ENCODE measurements at places on chromosomes 2 and 18. TPM values are rescaled to one million over a fixed set of nuclear protein-coding genes. Genes with fewer than 3 reads are reported as not detected.

YPEL5 gene
- 133 TPM for total RNA-seq

DNA sequence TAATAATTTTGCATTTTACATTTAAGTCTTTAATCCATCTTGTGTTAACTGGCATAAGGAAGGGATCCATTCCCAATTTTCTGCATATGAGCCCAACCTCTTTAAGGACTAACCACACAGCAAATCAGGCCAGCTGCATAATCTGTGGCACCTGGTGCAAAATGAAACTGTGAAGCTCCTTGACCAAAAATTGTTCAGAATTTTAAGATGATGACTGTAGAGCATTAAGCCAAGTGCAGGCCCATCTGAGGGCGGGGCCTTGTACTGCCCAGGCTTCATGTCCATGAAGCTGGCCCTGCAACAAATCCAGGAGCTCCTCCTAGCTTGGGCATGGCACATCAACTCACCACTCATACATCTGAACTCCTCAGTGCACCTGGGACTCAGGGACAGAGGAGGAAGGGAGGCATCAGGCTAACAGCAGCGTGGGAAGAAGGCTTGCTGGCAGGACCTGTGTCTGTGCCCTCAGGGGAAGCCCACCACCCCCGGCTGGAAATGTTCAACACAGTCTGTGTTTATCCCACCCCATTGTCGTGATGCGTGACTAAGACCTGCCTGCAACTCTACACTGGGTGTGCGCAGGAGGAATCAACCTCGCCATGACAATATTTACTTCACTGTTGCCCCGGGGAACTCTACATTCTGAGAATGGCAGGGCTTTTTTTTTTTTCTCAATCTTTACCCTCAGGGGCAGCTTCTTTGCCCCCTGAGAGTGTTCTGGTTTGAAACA, 128.9 kb upstream of the SIX2 start:
- DNase-seq: no peak

- no peak for DNase-seq
Observed at GRCh38 chr18:11828786-11829432, 22.3 kb upstream of the CHMP1B start.

GRCh38 chr2:23756593-23757292, 170.2 kb downstream of the ATAD2B start:
- DNase-seq: no peak

TLX2 gene
- total RNA-seq: 0.12 TPM

HTR2B gene
- total RNA-seq: 0.14 TPM

- no peak for DNase-seq
Observed at GRCh38 chr2:105541189-105542050, 142.6 kb upstream of the FHL2 start.

DNA sequence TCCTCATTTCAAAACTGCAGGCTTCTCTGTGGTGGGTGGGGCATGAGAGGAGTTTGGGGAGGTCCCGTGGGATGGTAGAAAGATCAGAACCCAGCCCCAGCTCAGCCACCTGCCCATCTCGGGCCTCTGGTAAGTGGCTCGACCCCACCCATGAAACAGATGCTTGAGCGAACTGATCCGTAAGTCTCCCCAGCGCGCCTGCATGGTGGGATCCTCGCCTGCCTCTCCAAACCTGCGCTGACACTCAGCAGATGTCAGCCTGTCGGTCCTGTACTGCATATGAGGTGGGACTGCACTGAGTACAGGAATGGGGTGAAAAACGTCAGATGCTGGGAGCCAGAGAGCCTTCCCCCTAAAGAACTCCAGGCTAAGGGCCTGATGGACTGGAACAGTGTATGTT, 15.9 kb upstream of the RPL31 start:
- no peak for DNase-seq

GRCh38 chr2:96225016-96225533, 16.4 kb upstream of the STARD7 start:
- no peak for DNase-seq

DNA sequence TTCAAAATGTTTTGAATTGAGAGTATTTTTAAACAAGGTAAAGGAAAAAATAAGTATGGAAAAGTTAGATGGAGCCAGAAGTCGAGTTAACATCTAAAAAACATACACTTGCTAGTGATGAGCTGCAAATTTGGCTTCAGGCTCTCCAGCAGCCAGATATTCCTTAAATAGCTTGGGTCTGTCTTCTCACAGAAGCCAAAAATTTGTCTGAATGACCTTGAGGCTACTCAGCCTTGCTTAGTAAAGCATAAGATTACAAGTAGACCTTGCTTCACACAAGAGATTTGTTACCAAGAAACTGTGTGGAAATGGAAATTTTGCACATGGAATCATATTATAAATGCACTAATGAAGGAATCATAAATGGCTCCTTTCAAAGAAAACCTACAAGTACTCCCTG, 40.8 kb upstream of the GRB14 start:
- DNase-seq: no peak

CDCA7 gene
- total RNA-seq: 0.86 TPM

CABYR gene
- 3.0 TPM for total RNA-seq

GRCh38 chr2:6010163-6010562, 318.0 kb downstream of the SOX11 start:
- DNase-seq: no peak

GRCh38 chr18:63758615-63759240, 16.5 kb upstream of the SERPINB7 start:
- no peak for DNase-seq

PSMA8 gene
- not detected for total RNA-seq

SLC5A7 gene
- 0.20 TPM for total RNA-seq

MDH1B gene
- 2.4 TPM for total RNA-seq

- DNase-seq: no peak
Observed at GRCh38 chr2:210195101-210195852, 24.1 kb upstream of the KANSL1L start.

CACNB4 gene
- total RNA-seq: 1.8 TPM

RAMP1 gene
- total RNA-seq: 215 TPM

- DNase-seq: no peak
Observed at GRCh38 chr2:239034561-239035341, 186.9 kb downstream of the TWIST2 start.

CDK15 gene
- 3.1 TPM for total RNA-seq

DNA sequence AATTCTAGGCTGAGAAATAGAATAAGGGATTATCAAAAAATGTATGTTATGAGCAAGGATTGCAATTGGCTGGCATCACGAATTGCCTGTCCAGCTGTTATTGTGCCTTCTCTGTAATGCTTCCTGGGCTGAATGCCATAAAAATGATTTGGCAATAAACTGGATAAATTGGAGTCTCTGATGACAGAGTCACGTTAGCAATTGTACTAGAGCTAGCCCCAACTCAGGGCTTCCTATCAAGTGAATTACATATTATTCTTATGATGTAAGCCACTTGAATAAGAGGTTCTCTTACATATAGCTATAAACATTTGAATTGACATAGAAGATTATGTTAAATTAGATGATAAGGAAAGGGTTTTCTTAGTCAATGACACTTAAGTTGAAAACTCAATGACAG, 607.5 kb upstream of the REG3G start:
- no peak for DNase-seq

DNA sequence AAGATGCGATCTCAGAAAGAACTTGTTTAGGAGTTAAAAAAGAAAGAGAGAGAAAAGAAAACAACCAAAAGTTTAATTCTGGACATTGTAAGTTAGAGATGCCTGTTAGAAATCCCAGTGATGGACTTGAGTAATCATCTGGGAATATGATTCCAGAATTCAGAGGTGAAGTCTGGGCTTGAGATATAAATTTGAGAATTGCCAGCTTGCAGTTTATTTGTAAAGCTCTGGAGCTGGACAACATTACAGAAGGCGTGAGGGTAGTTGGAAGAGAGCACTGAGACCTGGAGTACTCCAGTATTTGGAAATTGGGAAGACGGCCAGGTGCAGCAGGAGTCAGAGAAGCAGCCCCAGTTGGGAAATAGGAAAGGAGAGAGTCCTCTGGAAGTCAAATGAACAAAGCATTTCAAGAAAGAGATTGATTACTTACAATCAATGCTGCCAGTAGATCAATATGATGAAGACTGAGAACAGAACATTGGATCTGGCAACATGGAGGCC, 128.8 kb upstream of the ARHGAP28 start:
- DNase-seq: no peak

DNA sequence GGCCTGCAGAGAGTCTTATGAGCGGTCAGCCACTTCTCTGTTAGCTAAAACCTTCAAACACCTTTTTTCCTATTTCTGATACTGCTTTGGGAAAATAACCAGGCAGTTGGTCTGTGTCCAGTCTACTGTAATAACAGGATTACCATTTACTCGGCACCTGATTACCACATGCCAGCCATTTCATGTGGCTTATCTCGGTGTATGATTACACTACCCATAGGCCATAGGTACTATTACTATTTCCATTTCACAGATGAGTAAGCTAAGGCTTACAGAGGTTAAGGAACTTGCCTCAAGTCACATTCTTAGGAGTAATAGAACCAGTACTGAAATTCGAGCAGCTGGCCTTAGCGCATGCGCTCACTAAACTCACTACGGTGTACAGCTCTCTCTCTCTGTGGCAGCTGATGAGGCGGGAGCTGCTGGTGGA, 147.2 kb upstream of the L3MBTL4 start:
- no peak for DNase-seq

DNA sequence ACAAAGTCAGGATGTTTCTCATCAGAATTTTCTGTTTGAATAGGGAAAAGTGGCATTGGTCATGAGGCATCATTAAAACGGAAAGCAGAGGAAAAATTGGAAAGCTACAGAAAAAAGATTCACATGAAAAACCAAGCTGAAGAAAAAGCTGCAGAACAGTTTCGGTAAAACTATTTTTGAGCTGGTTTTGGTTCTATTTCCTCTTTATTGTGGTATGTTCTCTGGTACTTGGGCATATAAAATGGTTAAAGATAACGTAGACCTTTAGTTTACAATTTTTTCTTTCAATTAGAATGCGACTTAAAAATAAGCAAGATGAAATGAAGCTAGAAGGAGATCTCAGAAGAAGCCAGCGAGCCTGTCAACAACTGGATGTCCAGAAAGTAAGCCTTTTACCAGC, 7.6 kb downstream of the GPATCH11 start:
- DNase-seq: no peak

DNA sequence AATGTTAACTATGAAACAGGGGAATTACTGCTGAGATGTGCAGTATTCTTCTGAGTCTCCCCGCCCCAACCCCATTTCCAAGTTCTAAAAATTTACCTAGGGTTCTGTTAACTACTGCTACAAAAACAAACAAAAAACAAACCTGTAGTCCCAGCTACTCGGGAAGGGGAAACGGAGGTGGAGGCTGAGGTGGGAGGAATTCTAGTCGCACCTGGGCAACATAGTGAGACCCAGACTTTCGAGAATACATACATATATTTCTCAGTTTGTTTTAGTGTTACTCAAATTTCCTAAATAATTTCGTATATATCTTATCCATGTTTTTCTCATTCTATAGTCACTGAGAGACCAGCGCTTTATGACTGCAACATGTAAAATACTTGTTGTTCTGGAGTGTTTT, 989 bp downstream of the STAM2 start:
- DNase-seq: no peak

GRCh38 chr2:103437161-103437560, 675.3 kb downstream of the TMEM182 start:
- DNase-seq: no peak

LOXHD1 gene
- 0.12 TPM for total RNA-seq

DNA sequence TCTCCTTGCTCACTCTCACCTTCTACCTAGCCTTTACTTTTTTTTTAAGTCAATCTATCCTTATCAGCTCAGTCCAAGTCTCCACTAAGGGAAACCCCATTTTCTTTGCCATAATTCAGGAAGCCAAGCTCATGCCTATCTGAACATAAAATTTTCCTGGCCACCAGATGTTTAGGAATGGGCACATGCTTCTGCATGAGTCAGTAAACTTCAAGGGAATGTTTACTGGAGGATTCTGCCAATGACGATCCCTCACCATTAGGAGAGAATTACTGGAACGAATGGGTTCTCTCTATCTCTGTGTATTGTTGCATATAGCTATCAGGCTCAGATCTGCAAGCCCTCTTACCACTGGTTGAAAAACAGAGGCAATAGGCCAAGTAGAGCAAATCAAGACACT, 731.7 kb upstream of the ZNF804A start:
- DNase-seq: no peak

CTAGE1 gene
- 0.06 TPM for total RNA-seq

- DNase-seq: no peak
Observed at GRCh38 chr2:84527137-84528129, 11.1 kb downstream of the DNAH6 start.

CNTNAP5 gene
- 31.7 TPM for total RNA-seq

GRCh38 chr2:113847144-113847543, 42.7 kb upstream of the ACTR3 start:
- no peak for DNase-seq

GRCh38 chr2:144776766-144777165, 256.8 kb upstream of the ZEB2 start:
- DNase-seq: no peak

Measured in mucosa of gallbladder (tissue), 1 donor.